Epithelial cell of proximal tubule (primary cell): ENCODE measurements at places on chromosomes 5 and 9. TPM values are rescaled to one million over a fixed set of nuclear protein-coding genes. Genes with fewer than 3 reads are reported as not detected.

Gene SURF6
- 16.7 and 20.7 TPM in 2 replicates for total RNA-seq

Gene ABO
- total RNA-seq, result 0.65 and 2.5 TPM in 2 replicates

Gene PCDHAC2
- total RNA-seq, result not detected in 2 replicates

Gene FOXD4L6
- total RNA-seq, result not detected in 2 replicates

DNA sequence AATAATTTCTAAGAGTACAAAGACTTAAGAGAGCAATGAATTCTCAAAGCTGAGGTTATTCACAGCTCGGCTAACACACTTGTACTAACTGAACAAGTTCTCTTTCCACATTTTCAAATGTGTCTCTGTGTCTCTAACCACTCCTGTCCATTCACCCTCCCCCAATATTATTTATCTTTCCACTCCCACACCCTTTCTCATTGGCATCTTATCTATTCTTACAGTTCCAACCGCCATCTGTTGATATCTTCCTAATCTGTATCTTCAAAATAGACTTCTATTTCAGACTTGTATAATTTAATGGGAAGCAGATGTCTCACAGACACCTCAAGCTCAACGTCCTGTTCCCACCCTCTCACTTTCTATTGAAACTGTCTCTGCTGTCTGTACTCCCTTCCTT, 205.9 kb downstream of the ANXA1 start:
- no peak for DNase-seq
